ENCODE measurements at places on chromosomes 2 and 18. TPM values are rescaled to one million over a fixed set of nuclear protein-coding genes. Genes with fewer than 3 reads are reported as not detected.

GRCh38 chr2:184004289-184004947 is 593.9 kb upstream of the ZNF804A start:
- DNase-seq = no peak

GRCh38 chr2:172323256-172323655 is 104.1 kb upstream of the ITGA6 start:
- DNase-seq = no peak

DNA sequence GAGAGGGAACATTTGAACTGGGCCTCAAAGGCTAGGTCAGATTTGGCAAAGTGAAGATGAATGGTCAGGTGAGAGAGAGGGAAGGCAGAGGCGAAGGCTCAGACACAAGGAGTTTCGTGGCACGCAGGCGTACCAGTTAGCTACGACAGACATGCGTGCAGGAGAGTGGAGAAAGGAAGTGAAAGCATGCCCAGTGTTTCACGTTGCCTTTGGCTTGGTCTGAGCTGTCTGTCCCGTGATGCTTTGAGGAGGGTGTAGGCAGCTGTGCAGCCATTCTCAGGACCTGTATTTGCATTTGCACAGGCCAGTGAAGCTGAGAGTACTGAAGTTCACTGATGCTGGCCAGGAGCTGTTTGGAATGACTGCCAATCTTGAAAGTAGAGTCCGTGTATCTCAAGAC is 69.5 kb downstream of the HNRNPLL start:
- DNase-seq = no peak

DNA sequence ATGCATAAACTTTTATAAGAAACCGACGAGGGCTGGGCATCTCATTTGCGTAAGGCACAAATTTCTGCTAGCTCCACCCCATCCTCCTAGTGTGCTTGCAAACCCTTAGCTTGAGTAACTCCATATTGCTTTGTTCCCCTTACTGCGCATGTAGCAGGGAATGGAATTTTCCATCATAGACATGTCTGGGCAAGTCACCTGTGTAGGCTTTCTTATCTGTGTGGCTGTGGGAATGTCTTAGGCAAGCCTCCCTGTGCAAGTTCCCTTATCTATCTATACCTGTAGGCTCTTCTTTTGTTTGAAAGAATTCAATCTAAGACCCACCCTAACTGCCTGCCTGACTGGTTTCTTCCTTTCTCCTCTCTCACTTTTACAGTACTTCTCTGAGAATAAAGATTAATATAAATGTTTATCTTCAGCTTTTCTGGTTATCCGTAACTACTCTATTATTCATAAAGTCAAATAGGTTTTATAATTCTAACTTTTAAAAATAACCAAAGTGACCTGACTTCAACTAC is 217.6 kb upstream of the FIGN start:
- peak; percentile 18 for DNase-seq

- no peak for DNase-seq
Measured at GRCh38 chr2:33478968-33479731, 2.7 kb downstream of the RASGRP3 start.

DNA sequence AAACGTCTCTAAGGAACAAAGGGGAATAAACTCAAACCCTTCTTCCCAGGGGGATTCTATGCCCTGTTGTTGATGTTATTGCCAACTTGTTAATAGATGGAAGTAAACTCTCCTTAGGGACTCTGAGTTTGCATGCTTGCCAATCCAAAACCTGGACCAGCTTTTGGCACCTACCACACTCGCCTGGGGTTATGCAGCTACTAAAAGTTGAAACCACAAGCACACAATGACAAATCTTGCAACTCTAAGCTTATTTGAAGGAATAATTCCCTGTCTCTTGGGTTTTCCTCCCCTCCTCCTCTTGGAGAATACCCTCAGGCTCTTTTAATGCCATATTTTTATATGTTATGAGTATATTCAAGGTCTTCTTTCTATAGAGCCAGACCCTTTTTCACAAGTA is 484.1 kb downstream of the FBXO15 start:
- DNase-seq = no peak

Gene SP9
- not detected for total RNA-seq

Gene ZAP70
- 0.51 TPM for total RNA-seq

Data from HepG2 (cell line).